Mesothelial cell of epicardium (in vitro differentiated cells): ENCODE measurements at places on chromosomes 6 and 20. TPM values are rescaled to one million over a fixed set of nuclear protein-coding genes. Genes with fewer than 3 reads are reported as not detected.

MCM3 gene
- 71.4 to 74.5 TPM (median 71.6 TPM) in 3 replicates for total RNA-seq

LGSN gene
- total RNA-seq, result 0.14 TPM in 1 of 3 replicates, not detected in the others

DNPH1 gene
- 49.0 to 52.3 TPM (median 49.4 TPM) in 3 replicates for total RNA-seq

IP6K3 gene
- total RNA-seq, result 0.11 to 0.16 TPM in 2 of 3 replicates, not detected in the other

MYCT1 gene
- 1.6 to 2.3 TPM (median 2.0 TPM) in 3 replicates for total RNA-seq

PRL gene
- 0.23 TPM in 1 of 3 replicates, not detected in the others for total RNA-seq

C6orf58 gene
- 0.18 to 0.51 TPM (median 0.38 TPM) in 3 replicates for total RNA-seq

PLTP gene
- total RNA-seq, result 54.6 to 58.1 TPM (median 55.5 TPM) in 3 replicates

- H3K4me1 ChIP-seq, result peaks cover 4% of the 10 kb centered on the region
- no peak for DNase-seq
- no peak overlapping the region for H3K4me3 ChIP-seq
- no peak overlapping the region for H3K27ac ChIP-seq
- H3K27me3 ChIP-seq, result no peaks in the 10 kb centered on the region
These were observed 28.6 kb downstream of the C6orf89 start for GRCh38 chr6:36914227-36914794.

DNA sequence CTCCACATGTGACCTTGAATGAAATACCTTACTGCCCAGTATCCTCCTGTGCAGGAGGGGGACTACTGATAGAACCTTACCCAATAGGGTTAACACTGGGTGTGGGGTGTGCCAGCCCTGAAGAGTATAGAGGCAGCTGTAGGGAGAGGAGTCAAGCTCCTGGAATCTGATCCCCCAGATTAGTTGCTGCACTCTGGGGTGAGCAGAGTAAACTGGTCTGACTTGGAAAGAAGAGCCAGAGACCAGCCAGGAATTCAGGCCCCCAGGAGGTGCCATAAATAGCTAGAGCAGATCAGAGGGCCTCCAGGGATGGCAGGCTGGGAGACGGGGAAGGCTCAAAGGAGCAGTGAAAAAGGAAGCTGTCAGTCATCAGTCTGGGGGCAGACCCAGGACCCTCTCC, 3.5 kb upstream of the APOBEC2 start:
- no peaks in the 10 kb centered on the region for H3K27me3 ChIP-seq
- H3K4me1 ChIP-seq, result peaks cover 39% of the 10 kb centered on the region
- H3K36me3 ChIP-seq, result no peaks in the 10 kb centered on the region
- H3K4me3 ChIP-seq, result no peak overlapping the region

DNA sequence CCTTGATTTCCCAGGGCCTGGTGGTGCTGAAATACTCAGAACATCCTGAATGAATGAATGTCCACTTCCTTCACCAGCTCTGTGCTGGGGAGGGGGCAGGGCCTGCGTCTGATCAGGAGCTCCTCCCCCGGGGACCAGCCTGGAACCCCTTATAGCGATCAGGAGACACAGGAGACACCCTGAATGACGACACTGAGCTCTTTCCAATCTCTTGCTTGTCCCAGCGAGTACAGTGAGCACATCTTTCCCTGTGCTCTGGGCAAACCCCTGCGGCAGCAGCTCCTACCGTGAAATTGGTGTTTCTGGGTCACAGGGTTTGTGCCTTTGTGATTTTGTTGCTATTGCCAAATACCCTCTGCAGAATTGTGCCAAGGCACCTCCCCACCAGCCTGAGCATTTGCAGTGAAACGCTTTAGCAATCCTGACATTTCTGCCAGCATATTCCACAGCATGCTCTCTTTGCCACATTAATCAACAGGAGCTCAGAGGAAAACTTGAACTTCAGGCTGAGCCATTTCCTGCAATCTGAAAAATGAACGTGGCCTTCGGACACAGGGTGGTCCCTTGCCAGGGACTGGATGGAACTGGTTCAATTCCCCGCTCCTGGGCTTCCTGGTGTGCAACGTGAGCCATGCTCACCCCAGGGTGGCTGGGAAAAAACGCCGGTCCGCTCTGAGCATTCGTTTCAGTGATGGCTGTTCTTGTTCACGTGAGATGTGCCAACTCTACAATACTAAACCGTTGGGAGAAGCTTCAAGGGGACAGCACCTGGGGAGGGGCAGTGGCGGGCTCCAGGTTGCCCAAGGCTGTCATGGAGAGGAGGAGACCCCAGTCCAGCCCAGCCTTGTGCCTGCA, 23.1 kb upstream of the MRGBP start:
- no peaks in the 10 kb centered on the region for H3K27me3 ChIP-seq
- H3K4me3 ChIP-seq, result no peak overlapping the region
- peak overlapping the region; percentile 71 for H3K27ac ChIP-seq
- no peak for DNase-seq
- H3K36me3 ChIP-seq, result no peaks in the 10 kb centered on the region
- H3K4me1 ChIP-seq, result peaks cover 47% of the 10 kb centered on the region

DNA sequence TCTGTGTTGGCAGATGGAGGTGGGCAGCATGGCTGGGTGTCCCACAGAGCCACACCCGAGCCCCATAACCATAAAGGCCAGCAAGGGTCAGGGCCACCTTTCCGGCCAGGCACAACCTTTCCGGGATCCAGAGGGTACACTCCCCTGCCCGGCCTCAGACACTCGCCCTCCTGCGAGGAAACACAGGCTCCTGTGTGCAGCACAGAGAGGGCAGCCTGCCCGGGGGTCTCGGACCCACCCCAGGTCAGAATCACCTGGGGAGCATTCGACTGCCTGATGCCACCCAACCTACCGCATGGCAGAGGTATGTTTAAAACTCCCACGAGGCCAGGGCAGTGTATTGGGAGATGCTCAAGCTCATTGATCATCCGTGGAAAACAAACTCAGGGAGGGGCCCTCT, 260.3 kb downstream of the TAF4 start:
- no peak for DNase-seq
- no peak overlapping the region for H3K4me3 ChIP-seq
- peaks cover 58% of the 10 kb centered on the region for H3K27me3 ChIP-seq
- no peaks in the 10 kb centered on the region for H3K36me3 ChIP-seq
- no peak overlapping the region for H3K27ac ChIP-seq

- no peak overlapping the region for H3K4me3 ChIP-seq
- DNase-seq, result no peak
- H3K4me1 ChIP-seq, result peaks cover 7% of the 10 kb centered on the region
- no peak overlapping the region for H3K27ac ChIP-seq
These were observed 102.5 kb downstream of the PAK5 start for GRCh38 chr20:9736373-9736772.

DNA sequence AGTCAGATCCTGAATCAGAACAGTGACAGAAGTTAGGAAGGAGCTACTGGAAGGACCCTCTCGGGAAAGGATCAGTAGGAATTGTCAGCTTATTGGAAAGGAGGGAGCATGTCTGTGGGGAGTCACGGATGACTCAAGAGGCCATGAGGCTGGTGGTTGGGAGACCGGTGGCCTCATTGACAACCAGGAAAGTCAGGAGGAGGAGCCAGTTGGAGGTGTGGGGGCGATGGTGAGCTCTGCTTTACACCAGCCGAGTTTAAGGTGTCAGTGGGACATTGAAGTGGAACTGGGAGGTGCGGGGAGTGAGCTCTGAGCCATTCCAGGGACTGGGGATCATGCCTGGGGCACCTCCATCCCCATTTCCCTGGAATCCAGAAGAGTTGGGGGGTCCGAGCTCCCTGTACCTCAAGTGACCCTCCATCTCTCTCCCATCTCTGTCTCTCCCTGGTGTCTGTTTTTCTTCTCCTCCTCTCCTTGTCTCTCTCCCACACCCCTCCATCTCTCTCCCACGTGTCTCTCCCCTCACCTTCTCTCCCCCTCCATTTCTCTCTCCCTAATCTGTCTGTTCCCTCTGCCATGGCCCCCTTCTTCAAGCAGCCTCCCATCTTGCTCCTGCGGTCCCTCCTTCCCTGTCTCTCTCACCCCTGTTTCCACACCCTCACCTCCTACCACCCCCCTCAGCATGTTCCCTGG, 14.3 kb upstream of the ZBTB9 start:
- H3K27ac ChIP-seq, result no peak overlapping the region
- H3K4me1 ChIP-seq, result no peaks in the 10 kb centered on the region
- H3K4me3 ChIP-seq, result no peak overlapping the region
- DNase-seq, result no peak

- no peak overlapping the region for H3K4me3 ChIP-seq
- no peaks in the 10 kb centered on the region for H3K27me3 ChIP-seq
- DNase-seq, result no peak
- peaks cover 6% of the 10 kb centered on the region for H3K4me1 ChIP-seq
- H3K36me3 ChIP-seq, result no peaks in the 10 kb centered on the region
These were observed 280.4 kb downstream of the UBE3D start for GRCh38 chr6:82785206-82785605.

DNA sequence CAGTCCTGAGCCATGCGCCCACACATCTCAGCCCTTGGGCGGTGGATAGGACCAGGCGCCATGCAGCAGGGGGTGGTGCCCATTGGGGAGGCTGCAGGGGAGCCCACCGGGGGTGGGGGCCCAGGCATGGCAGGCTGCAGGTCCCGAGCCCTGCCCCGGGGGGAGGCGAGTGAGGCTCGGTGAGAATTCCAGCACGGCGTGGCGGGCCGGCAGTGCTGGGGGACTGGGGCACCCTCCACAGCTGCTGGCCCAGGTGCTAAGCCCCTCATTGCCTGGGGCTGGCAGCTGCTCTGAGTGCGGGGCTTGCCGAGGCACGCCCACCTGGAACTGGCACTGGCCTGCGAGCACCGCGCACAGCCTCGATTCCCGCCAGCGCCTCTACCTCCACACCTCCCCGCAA, 21.6 kb upstream of the PRL start:
- DNase-seq, result no peak
- peaks cover 13% of the 10 kb centered on the region for H3K36me3 ChIP-seq
- H3K4me3 ChIP-seq, result no peak overlapping the region
- no peak overlapping the region for H3K27ac ChIP-seq
- H3K27me3 ChIP-seq, result no peaks in the 10 kb centered on the region

- H3K4me3 ChIP-seq, result no peak overlapping the region
- no peaks in the 10 kb centered on the region for H3K4me1 ChIP-seq
- H3K27ac ChIP-seq, result no peak overlapping the region
- no peak for DNase-seq
- no peaks in the 10 kb centered on the region for H3K27me3 ChIP-seq
These were observed 25.0 kb downstream of the L3MBTL1 start for GRCh38 chr20:43532416-43533055.

- no peaks in the 10 kb centered on the region for H3K27me3 ChIP-seq
- peaks cover 8% of the 10 kb centered on the region for H3K4me1 ChIP-seq
These were observed 326.3 kb downstream of the UBE3D start for GRCh38 chr6:82739303-82739702.

GRCh38 chr6:12060780-12061609, 48.9 kb downstream of the HIVEP1 start:
- H3K4me1 ChIP-seq, result peaks cover 25% of the 10 kb centered on the region
- no peak overlapping the region for H3K27ac ChIP-seq
- no peaks in the 10 kb centered on the region for H3K36me3 ChIP-seq
- H3K4me3 ChIP-seq, result peak overlapping the region; percentile 18
- H3K27me3 ChIP-seq, result no peaks in the 10 kb centered on the region

DNA sequence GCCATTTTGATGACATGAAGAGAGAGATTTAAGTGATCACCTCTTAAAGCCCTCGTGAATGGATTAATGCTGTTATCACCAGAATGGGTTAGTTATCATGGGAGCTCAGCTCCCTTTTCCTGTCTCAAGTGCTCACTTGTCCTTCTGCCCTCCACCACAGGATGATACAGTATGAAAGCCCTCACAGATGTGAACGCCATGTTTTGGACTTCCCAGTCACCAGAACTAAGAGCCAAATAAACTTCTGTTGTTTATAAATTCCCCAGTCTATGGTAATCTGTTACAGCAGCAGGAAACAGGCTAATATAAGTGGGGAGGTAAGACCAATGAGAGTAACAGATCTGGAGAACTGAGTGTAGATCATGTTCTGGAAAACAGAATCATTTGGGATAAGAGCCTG, 493.2 kb downstream of the CDKAL1 start:
- peaks cover 17% of the 10 kb centered on the region for H3K36me3 ChIP-seq
- no peak overlapping the region for H3K27ac ChIP-seq
- H3K27me3 ChIP-seq, result no peaks in the 10 kb centered on the region
- no peak overlapping the region for H3K4me3 ChIP-seq
- H3K4me1 ChIP-seq, result peaks cover 15% of the 10 kb centered on the region
